ENCODE measurements at places on chromosomes 1 and 21. TPM values are rescaled to one million over a fixed set of nuclear protein-coding genes. Genes with fewer than 3 reads are reported as not detected.

The RIPPLY3 gene
- not detected for total RNA-seq

The CDC7 gene
- 0.71 TPM for total RNA-seq

The TRIM58 gene
- total RNA-seq: 7.3 TPM

The FOXD3 gene
- total RNA-seq: 2.2 TPM

The MINDY1 gene
- 31.7 TPM for total RNA-seq

The NTNG1 gene
- total RNA-seq: 3.3 TPM

The GPR61 gene
- not detected for total RNA-seq

- no peak for DNase-seq
These were observed 5.8 kb upstream of the KANK4 start for GRCh38 chr1:62325081-62325480.

DNA sequence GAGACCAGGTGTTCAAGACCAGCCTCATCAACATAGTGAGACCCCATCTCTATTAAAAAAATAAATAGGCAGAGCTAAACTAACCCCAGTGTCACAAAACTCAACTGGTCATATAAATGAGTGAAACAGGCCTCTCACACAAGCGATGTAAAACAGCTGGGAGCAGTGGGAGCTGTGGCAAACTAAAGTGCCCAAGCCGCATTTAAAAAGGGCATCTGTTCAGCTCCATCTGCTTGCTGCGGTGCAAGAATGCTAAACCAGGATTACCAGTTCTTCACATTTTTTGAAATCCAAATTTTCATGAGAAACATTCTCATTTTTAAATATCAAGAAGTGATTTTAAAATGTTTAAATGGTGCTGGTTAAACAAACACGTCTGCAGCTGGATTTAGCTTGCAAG is 50.0 kb upstream of the WNT2B start:
- no peak for DNase-seq

- DNase-seq: no peak
These were observed 25.0 kb downstream of the ZNF644 start for GRCh38 chr1:90996742-90997413.

GRCh38 chr21:38467374-38467773 is 30.9 kb downstream of the ERG start:
- DNase-seq: no peak

DNA sequence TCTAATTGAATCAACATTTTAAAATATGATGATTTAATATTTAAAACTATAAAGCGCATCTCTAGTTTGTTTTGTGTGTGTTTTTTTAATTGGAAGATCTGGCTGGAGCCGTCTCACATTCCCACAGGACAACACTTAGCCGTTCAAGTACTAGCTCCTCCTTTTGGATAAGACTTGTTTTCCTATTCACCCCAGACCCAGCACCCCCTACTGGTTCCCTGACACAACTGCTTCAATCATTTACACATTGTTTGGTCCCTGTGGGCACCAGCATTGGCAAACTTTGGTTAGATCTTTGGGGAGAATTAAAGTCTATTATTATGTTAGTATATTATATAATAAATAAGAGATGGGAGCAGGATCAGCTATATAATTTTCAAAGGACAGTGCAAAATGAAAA is 34.5 kb downstream of the TYW3 start:
- DNase-seq: no peak

- DNase-seq: no peak
These were observed 2.0 kb upstream of the FAM131C start for GRCh38 chr1:16075337-16076030.

DNA sequence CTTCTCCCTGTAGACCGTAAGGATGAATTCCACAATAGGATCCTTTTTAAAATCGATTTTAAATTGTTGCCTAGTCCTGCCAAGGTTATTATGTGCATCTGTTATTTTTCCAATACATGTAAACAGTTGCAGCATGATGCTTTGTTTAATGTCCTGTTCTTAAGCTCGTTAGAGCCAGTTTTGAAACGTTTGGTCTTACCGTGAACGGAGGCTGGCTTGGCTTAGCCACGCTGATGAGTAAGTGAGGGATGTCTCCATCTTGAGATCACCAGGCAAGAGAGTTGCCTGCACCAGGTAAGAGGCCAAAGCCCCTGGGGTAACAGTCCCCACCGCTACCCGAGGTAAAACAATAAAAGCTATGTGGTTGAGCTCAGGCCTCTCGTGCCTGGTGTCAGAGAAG is 17.3 kb downstream of the CSTB start:
- DNase-seq: no peak

DNA sequence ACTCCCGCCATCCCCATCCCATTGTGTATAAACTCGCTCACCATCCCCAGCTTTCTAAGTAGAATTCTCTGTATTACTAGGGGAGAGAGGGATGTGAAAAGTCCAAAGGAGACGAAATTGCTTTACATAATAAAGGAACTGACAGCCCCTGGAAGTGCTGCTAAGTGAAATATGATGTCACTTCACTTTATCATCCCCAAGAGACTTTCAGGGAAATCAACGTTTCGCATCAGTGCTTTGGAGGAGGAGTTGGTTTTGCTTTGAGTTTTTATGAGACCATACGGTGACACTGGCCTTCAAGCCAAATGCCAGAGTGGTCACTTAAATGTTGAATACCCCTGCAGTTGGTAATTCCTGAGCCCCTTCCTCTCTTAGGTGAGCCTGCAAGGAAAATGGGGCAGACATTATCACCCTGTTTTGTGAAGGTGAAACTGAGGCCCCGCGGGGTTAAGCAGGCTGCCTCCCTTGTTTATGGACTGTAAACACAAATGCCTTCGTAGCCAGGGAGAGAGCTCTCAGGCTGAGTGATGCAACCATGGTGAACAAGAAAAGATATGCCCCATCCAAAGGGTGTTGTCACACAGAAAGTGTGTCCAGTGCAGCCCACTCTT is 58.4 kb upstream of the KAZN start:
- no peak for DNase-seq

DNA sequence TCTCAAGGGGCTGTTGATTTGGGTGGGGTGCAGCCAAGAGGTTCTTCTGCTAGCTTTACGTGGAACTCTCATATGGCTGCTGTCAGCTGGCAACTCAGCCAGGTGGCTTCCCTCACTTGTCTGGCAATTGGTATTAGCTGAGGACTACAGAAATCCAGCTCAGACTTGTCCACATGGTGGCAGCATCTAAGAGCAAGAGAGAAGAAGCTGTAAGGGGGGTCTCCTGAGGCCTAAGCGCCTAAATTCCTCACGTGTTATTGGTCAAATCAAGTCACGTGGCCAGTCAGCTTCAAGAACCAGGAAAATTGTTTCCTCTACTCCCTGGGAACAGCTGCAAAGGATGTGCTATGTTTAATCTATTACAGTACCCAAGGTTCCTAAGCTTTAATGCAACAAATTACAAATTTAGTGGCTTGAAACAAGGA is 4.2 kb upstream of the DYRK3 start:
- DNase-seq: no peak

DNA sequence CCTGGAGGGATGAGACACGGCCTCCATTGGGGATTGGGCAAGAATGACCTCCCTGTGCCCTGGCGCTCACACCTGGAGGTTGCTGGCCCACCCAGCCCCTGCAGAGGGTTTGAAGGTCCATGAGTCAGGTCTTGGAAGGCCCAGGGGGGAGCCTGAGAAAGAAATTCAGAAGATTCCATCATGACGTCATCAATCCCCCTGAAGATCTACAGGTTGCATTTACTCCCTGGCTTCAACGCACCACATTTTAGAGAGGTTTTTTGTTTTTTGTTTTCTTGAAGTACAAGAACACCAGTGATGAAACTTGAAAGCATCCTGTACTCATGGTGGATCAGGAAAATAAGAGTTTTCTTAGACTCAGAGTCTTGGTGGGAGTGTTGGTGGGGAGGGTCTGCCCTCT is 82.4 kb upstream of the SLC25A33 start:
- no peak for DNase-seq

DNA sequence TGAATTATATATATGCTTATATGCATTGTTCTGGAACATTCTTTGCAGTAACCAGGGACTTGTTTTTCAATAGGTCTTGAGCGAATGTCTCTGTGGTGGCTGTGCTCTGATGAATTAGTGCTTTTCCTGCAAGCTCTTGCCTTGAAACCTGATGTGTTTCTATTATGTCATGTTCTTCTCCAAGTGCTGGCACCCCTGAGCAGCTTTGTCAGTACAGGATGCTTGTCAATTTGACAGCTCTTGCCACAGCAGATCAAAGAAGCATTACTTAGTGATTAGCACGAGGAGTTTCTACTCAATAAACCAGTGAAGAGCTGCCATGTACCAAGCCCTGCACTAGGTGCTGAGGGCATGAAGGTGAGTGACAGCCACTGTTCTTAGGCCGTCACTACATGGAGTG is 171.9 kb downstream of the PRDM2 start:
- DNase-seq: no peak

DNA sequence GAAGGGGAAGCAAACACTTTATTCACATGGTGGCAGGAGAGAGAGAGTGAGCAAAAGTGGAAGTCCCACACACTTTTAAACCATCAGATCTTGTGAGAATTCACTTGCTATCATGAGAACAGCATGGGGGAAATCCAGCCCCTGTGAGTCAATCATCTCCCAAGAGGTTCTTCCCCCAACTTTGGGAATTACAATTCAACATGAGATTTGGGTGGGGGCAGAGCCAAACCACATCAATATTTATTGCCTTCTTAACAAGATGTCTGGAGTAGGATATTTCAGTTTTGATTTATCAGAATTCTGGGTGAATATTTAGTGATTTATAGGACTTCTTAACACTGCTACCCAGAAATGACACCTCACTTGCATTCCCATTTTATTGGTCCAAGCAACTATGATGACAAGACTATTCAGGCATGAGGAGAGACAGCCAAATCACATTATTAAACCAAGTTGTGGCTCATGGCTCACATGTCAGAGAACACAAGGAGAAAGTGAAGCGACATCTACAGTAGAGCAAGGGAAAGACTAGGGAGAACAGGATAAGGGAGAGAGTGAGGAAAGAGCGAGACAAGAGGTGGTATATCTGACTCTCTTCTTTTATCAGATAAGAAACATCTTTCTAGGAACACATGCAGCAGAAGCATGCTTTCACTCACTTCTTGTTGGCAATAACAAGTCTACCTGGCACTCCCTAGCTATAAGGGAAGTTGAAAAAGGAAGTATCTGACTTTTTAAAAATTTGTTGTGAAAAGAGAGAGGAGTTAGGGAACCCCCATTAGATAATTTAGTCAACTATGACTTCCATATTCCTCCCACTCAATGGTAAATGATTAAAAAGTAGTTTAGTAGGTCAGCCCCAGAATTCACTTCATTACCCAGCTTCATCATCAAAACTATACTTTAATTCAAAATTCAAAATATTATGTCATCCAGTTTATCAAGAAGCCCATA is 36.6 kb upstream of the PTPRC start:
- no peak for DNase-seq

Data from esophagus muscularis mucosa (tissue), 4 donors.